Activated T-cell treated with anti-CD3 and anti-CD28 coated beads, Interleukin-2, amount 50 U/mL, for 24 hours (primary cell): ENCODE measurements at places on chromosomes 11 and 22.

DNA sequence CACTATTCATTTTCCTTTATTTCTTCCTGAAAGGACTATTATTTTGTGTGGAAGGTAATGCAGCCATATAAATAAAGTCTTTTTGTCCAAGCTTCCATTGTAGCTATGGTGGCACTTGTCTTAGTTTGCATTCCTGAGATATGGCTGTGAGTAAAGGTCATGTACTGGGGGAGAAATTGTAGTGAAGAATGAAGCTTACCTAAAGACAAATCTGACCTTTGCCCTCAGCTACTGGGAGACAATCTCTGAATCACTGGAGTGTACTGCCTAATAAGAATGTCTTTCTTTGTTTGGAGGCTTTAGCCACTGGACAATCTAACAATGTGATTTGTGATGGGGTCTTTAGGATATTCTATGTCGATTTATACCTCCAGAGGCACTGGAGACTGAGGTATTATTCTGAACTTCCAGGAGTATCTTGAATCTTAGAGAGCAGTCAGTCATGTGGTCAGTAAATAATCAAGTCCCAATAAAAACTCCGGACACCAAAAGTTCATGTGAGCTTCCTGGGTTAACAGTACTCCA, 39.7 kb upstream of the OR5AK2 start:
- no peak for DNase-seq

- DNase-seq: no peak
These were observed 14.6 kb downstream of the FAM83F start for GRCh38 chr22:40009292-40009774.

DNA sequence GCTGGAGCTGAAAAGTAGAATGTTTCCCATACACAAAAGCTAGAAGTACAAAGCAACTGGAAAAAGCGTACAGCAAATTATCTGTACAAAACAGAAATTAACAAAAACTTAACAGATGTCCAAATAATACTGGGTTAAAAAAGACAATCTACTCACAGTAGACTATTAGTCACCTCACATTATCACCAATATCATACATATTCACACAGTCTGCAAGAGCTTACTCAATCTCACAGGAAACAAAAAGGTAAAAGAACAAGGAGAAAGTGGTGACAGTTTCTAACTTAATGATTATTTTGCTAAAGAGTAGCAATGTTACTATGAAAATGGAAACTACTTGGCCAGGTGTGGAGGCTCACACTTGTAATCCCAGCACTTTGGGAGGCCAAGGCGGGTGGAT, 11.9 kb downstream of the CELF1 start:
- no peak for DNase-seq

- DNase-seq: peak; percentile 38
These were observed 637 bp upstream of the ZBTB16 start for GRCh38 chr11:114058871-114059277.

GRCh38 chr11:64713781-64714363, 9.1 kb downstream of the NRXN2 start:
- no peak for DNase-seq

- peak; percentile 31 for DNase-seq
These were observed 56.8 kb downstream of the CD82 start for GRCh38 chr11:44622190-44622650.

GRCh38 chr11:130413405-130414106, 14.9 kb downstream of the ADAMTS8 start:
- no peak for DNase-seq

DNA sequence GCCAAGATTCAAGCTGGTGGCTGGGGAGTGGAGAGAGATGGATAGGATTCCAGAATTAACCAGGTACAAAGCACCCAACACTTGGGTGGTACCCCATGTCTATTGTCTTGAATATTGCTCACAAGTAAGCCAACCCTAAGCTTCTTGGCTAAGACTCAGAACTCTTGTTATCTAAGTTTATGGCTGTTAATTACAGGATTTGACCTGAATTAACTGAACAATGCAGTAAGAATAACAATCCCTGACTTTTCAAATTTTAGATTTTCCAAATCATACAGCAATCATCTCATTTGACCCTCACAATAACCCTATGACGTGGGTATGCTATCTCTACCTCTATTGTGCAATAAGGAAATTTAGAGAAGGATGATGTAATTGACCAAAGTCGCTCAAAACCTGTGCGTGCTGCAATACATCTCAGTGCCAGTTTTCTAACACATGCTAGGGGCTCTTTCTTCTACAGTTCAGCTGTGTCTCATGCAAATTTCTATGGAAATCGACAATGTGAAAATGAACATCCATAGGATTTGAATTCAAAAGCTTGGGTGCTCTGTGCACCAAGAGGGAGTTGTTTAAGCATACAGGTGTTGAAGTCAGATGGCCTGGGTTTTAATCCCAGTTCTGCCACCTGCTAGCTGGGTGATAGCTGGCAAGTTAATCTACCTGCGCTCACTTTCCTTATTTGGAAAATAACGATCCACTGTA, 40.1 kb upstream of the APLNR start:
- DNase-seq: no peak
